ENCODE measurements at places on chromosomes 1 and 21.

GRCh38 chr1:69787151-69787550 lies 219.4 kb downstream of the LRRC7 start:
- no peak for DNase-seq

DNA sequence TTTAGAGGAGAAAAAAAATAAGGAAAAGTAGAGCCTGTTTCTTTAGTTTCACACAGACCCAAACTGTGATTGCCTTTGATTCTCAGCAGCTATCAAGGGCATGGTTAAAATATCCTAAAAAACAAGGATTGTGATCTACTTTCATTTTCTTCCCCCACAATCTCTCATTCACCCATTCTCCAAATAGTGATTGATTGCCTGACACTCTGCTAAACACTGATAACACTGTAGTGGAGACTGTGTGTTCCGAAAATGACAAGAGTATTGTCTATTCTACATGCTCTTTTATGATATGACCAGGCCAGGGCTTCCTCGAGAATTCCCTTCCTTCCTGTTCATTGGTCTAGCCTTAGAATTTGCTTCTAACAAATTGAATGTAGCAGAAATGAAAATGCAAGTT lies 40.2 kb downstream of the PRMT6 start:
- no peak for DNase-seq

- DNase-seq = no peak
These were observed 681 bp upstream of the UBXN10 start for GRCh38 chr1:20184997-20185833.

DNA sequence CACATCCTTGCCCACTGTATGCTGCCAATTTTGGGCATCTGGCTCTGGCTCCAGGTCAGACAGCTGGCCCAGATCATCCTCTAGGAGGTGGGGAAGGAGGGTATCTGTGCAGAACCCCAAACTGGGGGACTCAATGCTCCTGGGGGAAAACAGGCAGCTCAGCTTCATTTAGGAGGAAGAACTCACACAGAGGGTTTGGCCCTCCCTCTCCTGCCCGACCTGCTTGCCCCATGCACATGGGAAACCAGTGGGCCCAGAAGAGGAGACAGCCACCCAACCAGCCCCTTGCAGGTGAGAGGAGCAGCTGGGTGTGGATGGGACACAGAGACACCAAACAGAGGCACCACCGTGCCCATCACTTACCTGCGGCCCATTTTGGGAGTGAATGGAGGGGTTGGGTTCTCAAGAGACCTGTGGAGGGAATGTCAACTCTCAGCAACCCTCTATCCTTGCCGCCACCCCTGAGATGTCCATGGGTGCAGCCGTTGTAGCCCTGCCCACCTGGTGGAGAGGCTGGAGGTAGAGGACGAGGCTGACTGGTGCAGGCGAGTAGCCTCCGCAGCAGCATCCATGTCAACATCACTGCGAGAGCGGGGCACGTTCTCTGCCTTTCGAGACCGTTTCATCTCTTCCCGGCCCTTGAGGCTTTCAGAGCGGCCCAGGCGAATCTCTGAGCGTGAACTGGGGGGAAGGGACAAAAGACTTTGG lies 27.5 kb downstream of the LRRC71 start:
- no peak for DNase-seq

DNA sequence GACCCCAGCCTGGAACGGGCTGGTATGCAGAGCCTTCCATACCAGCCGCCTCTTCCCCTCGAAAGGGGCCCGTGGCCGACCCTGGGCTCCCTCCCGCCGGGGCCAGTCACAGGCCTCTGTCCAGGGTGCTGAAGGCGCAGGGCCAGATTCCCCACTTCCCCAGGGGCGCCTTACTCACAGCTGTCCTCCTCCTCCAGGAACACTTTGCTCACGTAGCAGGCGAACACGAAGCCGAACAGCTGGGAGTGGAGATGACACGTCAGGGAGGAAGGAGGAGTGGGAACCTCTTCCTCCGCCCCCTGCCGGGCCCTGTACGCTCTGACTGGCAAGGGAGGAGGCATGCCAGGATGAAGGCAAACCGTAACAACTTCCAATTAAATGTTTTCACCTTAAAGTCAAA lies 57.3 kb downstream of the NKAIN1 start:
- peak; percentile 63 for DNase-seq

GRCh38 chr1:56788588-56788987 lies 30.6 kb downstream of the FYB2 start:
- DNase-seq = no peak

- no peak for DNase-seq
These were observed 51.3 kb upstream of the LRRN2 start for GRCh38 chr1:204736836-204737235.

Measured in smooth muscle cell of the brain vasculature (primary cell).